T-helper 22 cell (primary cell): ENCODE measurements at places on chromosomes 4 and X.

DNA sequence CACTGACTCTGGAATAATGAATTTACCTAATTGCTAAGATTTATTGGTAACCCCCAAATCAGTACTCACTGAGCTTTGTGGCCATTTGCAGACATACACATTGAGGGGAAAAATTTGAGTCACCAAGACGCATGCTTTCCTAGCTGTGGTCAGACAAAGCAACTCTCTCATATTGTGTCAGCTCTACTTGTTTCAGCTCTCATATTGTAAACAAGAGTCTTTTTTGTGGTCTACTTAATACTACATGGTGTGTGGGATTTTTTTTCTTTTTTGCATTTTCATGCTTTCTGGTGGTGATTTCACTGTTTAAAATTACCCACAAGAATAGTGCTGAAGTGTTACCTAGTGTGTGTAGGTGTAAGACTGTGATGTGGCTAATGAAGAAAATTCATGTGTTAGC is 428.2 kb upstream of the GALNT7 start:
- DNase-seq, result no peak

DNA sequence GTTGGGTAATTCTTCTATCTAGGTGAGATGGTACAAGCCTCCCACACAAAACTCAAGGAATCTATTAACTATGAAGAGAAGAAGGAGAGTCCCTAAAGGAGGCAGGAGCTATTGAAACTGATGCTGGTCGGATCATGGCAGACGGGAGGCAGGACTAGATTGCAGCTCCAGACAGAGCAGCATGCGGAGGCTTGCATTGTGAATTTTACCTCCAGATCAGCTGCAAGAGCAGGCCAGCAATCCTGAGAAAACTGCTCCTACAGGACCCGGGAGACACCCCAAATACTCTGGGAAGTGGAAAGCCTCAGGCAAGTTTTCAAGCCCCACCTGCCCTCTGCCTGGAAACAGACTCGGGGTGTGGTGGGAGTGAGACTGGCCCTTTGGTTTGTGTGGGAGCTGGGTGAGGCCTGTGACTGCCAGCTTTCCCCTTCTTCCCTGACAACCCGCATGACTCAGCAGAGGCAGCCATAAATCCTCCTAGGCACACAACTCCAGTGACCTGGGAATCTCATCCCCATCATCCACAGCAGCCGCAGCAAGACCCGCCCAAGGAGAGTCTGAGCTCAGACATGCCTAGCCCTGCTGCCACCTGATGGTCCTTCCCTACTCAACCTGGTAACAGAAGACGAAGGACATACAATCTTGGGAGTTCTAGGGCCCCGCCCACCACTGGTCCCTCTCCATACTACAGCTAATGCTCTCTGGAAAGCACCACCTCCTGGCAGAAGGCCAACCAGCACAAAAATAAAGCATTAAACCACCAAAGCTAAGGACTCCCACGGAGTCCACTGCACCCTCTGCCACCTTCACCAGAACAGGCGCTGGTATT is 30.9 kb downstream of the GATB start:
- no peak for DNase-seq

DNA sequence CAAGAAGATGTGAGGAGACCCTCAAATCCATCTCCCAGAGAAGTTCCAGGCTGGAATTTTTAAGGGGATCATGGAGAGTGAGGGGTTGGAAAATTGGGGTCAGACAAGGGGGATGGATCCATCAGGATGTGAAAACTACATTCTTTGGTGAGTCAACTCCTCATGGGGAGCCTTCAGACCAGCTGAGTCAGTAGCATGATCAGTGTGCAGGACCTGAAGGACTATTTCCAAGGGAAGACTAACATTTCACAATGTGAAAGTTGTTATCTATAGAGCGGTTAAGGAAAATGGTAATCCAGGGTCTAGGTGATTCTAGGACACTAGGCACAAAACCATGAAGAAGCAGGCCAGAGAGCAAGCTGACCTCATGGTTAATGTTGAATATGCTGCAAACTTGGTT is 38.6 kb upstream of the CEP135 start:
- DNase-seq, result no peak

- DNase-seq, result no peak
These were observed 876.0 kb downstream of the FSTL5 start for GRCh38 chr4:161287678-161288352.

DNA sequence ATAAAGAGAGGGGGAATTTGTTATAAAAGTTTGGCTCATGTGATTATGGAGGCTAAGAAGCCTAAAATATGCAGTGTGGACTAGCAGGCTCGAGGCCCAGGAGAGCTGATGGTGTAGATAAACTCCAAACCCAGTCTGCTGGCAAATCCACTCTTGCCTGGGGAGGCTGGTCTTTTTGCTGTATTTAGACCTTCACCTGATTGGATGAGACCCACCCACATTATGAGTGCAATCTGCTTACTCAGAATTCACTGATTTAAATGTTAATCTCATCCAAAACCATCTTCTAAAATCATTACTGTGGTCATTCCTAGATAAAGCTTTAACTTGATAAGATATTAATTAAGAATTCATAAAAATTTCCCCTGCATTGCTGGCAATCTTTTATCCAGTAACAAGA is 473.2 kb downstream of the TMA16 start:
- DNase-seq, result no peak

DNA sequence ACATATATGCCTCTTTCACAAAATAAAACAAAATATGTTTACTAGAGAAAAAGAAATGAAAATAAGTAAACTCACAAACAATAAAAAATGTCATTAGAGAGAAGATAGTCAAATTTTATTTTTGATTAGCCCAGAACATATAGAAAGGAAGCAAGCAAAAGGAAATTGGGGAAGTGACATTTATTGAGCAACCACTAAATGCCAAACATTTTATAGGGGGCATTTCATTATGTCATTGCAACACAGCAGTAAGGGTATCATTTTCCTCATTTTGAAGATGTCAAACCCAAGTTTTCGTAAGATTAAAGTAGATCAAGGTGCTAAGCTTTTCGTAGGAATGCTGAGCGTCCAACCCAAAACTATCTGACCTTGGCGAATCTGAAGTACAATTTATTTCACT is 1331.5 kb upstream of the PABPC4L start:
- no peak for DNase-seq

DNA sequence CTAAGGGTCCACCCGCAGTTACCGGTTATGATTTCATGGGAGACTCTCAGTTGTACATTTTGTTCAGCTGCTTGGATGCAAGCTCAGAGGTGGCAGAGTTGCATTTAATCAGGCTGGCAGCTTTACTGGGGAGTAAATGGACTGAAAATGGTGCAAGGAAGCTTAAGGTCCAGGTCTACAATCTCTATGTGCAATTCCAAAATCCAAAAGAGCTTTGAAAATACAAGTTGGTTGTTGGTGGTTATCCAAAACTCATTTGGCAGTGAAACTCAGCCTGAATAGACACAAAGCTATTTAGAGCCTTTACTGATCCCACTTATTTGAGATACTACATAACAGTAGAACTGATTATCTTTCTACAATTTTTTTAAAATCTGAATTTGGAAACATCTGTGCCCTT is 11.8 kb upstream of the ZFP42 start:
- DNase-seq, result no peak

GRCh38 chr4:102285831-102286230 is 59.5 kb downstream of the SLC39A8 start:
- DNase-seq, result no peak

DNA sequence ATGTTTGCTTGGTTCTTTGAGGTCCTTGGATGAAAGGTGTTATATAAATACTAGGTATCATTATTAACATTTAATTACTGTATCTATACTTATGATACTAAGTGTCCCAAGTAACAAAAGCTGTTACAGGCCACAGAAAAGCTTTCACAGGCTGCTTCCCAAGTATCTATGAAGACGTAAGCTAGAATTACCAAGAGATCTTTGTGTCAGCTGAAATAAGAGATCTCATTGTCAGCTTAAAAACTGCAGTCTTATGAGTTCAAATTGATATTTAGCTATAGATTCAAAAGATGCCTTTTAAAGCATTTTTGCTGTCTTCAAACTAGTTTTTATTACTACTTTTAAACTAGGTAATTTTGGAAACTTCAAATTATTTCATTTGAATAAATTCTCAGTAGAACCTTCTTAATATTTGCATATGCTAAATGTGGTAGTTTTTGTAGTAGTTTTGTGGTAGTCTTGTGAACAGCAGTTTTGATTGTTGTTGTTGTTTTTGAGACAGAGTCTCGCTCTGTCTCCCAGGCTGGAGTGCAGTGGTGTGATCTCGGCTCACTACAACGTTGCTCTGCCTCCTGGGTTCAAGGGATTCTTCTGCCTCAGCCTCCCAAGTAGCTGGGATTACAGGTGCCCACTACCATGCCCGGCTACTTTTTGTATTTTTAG is 170.0 kb upstream of the RPL34 start:
- DNase-seq, result no peak

GRCh38 chrX:132270021-132270420 is 50.8 kb upstream of the RAP2C start:
- DNase-seq, result no peak

DNA sequence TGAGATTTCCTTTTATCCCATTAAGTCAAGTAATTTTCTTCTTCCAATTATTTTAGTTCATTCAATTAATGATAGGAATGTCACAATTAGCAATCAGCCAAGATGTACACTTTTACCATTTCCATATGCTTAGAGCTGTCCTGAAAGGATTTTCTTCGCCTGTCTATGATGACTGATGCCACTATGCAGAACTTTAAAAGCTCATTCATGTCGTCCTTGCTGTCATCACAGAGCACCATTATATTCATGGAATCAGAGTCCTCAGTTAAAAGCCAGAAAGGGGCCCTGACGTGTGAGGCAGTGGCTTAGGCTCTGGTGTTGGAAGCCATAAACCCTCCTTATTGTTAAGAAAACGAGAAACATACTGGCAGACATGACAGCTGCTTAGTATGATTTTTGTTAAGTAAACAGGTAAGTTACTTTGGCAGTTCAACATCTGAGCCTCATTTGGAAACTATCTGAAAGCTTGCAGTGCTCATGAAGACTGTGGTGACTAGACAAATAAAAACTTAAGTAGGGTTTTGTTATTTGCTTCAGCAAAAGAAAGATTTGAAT is 73.1 kb downstream of the HHIP start:
- no peak for DNase-seq

- DNase-seq, result no peak
These were observed 147.2 kb downstream of the OPHN1 start for GRCh38 chrX:68286076-68286475.

- DNase-seq, result no peak
These were observed 149.7 kb upstream of the MSX1 start for GRCh38 chr4:4709736-4710135.

- DNase-seq, result no peak
These were observed 280.3 kb upstream of the KLF3 start for GRCh38 chr4:38383646-38384121.

GRCh38 chr4:107444-108429 is 16.6 kb upstream of the ZNF718 start:
- no peak for DNase-seq

- DNase-seq, result no peak
These were observed 12.2 kb downstream of the SH3TC1 start for GRCh38 chr4:8211251-8211650.

- DNase-seq, result no peak
These were observed 25.9 kb downstream of the PKD2 start for GRCh38 chr4:88033309-88033708.

- no peak for DNase-seq
These were observed 8.8 kb downstream of the TAPT1 start for GRCh38 chr4:16217300-16218051.

DNA sequence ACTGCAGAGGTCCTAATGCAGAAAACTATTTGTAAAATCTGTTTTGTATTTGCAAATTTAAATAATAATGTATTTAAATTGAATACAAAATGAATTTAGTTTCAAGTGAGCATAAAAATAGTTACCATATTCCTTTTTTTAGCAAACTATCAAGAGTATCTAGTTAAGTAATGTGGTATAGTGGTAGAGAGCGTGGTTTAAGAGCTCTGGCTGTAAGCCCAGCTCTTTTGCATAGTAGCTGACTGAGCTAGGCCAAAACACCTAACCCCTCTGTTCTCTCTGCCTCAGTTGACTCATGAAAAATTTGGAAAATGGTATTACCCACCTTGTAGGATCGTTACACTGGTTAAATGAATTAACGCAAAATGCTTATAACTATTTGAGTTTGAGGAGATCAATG is 18.1 kb upstream of the ADAD1 start:
- no peak for DNase-seq

GRCh38 chr4:79399076-79399475 is 9.0 kb downstream of the GK2 start:
- no peak for DNase-seq

GRCh38 chr4:10245751-10246150 is 129.2 kb upstream of the WDR1 start:
- DNase-seq, result no peak
